ENCODE measurements at places on chromosomes 5 and 9.

GRCh38 chr9:118262191-118262590 is 558.0 kb downstream of the TLR4 start:
- DNase-seq: no peak

DNA sequence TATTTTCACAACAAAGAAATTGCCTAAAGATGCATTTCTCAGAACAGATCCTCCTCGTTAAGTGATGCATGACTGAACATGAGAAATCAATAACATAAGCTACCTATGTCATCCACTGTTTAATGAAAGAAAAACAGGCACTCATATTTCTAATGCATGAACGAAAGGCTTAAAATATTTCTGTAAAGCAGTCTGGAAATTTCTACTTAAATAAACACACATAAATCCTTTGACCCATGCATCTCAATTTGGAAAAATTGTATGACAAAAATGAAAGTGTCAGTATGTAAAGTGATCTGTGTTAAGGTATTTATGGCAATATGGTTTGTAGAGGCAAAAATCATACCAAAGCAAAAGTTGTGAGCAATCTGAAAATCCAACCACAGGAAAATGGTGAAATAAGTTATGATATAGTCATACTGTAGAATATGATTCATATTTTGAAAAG is 399.2 kb upstream of the GRAMD2B start:
- no peak for DNase-seq

GRCh38 chr5:155064580-155064979 is 51.0 kb downstream of the KIF4B start:
- no peak for DNase-seq

DNA sequence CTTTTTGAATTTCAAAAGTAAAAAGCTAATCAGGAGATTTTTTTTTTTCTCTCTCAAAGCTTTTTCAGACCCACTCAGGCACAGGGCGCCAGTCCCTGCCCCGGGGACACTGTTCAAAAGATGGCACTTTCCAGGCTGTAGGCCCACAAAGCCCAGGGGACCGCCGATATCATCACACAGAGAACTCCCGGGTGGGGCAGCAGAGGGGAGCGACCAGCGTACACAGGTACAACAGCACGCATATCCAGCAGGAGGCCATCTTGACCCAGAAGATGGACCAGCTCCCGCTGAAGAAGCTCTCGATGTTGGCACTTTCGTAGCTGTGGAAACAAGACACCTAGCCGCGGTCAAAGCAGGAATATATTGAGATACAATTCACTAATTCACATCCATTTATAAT is 108.3 kb downstream of the THBS4 start:
- DNase-seq: no peak

- no peak for DNase-seq
Measured at GRCh38 chr9:94864196-94864595, 137.7 kb downstream of the AOPEP start.

DNA sequence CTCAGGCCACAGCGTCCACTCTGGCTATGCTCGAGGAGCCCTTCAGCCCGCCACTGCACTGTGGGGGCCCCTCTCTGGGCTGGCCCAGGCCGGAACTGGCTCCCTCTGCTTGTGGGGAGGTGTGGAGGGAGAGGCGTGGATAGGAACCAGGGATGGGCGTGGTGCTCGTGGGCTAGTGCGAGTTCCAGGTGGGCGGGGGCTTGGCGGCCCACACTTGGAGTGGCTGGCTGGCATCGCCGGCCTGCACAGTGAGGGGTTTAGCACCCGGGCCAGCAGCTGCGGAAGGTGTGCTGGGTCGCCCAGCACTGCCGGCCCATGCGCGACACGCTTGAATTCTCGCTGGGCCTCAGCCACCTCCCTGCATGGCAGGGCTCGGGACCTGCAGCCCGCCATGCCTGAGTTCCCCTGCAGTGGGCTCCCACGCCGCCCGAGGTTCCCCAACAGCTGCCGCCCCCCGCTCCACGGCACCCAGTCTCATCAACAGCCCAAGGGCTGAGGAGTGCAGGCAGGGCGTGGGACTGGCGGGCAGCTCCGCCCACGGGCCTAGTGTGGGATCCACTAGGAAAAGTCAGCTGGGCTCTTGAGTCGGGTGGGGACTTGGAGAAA is 103.8 kb downstream of the YTHDC2 start:
- DNase-seq: no peak

- DNase-seq: no peak
Measured at GRCh38 chr5:151758141-151758429, 346 bp downstream of the ATOX1 start.
